Esophagus squamous epithelium (tissue), 5 donors: ENCODE measurements at places on chromosomes 4 and X. TPM values are rescaled to one million over a fixed set of nuclear protein-coding genes. Genes with fewer than 3 reads are reported as not detected.

The TCEAL2 gene
- not detected for total RNA-seq

The IDUA gene
- total RNA-seq: 8.3 TPM

The FABP2 gene
- not detected for total RNA-seq

The PPAT gene
- total RNA-seq: 8.6 TPM

The MAGEA2 gene
- total RNA-seq: not detected

The PDE6B gene
- total RNA-seq: 0.19 TPM

The CLGN gene
- 1.2 TPM for total RNA-seq

The SCFD2 gene
- total RNA-seq: 30.5 TPM

The MAGEA8 gene
- total RNA-seq: not detected

The TNMD gene
- total RNA-seq: not detected

The WDR17 gene
- total RNA-seq: 0.11 TPM

The PALLD gene
- 437 TPM for total RNA-seq

The PARM1 gene
- total RNA-seq: 1.9 TPM

The CLIC2 gene
- total RNA-seq: 7.2 TPM

The TREX2 gene
- total RNA-seq: 6.6 TPM

The FOXR2 gene
- not detected for total RNA-seq

The TRIM61 gene
- total RNA-seq: 0.15 TPM

The EMCN gene
- total RNA-seq: 0.64 TPM

The RIPPLY1 gene
- total RNA-seq: not detected

The PLA2G12A gene
- total RNA-seq: 26.1 TPM

The EXOC1L gene
- total RNA-seq: not detected

The OGT gene
- 77.7 TPM for total RNA-seq

The ETDB gene
- total RNA-seq: not detected

The SERTM2 gene
- total RNA-seq: not detected

The SPANXN4 gene
- not detected for total RNA-seq

The AGTR2 gene
- not detected for total RNA-seq

The SMS gene
- 19.0 TPM for total RNA-seq

The SAGE1 gene
- total RNA-seq: not detected

The CYTL1 gene
- total RNA-seq: 2.5 TPM

The CCDC160 gene
- total RNA-seq: 0.99 TPM

The OTC gene
- 0.15 TPM for total RNA-seq

The CYSLTR1 gene
- total RNA-seq: 4.8 TPM

The SRPX2 gene
- 22.6 TPM for total RNA-seq

The HMX1 gene
- total RNA-seq: not detected

The CXCL10 gene
- 8.9 TPM for total RNA-seq

The MAPK10 gene
- 4.6 TPM for total RNA-seq

The POF1B gene
- total RNA-seq: 31.2 TPM
